ENCODE measurements at places on chromosomes 6 and 20. TPM values are rescaled to one million over a fixed set of nuclear protein-coding genes. Genes with fewer than 3 reads are reported as not detected.

DNA sequence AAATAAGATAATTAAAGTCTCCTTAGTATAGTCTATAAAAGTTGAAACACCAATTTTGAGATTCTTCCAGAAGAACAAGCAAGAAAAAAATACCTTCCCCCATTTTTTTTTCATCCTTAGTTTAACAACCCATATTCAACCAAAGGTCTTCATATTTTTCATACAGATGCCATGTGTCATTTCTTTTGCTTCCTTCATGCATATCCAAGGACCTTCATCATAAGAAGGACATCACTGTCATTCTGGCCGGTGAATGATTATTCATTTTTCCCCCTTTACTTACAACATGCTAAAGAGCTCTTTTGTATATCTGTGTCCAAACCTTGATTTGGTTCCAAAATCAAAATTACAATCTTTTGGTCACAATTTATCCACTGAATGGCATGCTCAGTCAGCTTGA lies 21.3 kb upstream of the CLIC5 start:
- no peak for ATAC-seq

GRCh38 chr6:38021571-38021970 lies 202.0 kb downstream of the ZFAND3 start:
- no peak for ATAC-seq

Gene GRM1
- total RNA-seq, result not detected

Gene SMIM13
- 5.5 TPM for total RNA-seq

- ATAC-seq, result peak; percentile 59
Measured at GRCh38 chr6:87139236-87139635, 16.1 kb upstream of the ZNF292 start.

DNA sequence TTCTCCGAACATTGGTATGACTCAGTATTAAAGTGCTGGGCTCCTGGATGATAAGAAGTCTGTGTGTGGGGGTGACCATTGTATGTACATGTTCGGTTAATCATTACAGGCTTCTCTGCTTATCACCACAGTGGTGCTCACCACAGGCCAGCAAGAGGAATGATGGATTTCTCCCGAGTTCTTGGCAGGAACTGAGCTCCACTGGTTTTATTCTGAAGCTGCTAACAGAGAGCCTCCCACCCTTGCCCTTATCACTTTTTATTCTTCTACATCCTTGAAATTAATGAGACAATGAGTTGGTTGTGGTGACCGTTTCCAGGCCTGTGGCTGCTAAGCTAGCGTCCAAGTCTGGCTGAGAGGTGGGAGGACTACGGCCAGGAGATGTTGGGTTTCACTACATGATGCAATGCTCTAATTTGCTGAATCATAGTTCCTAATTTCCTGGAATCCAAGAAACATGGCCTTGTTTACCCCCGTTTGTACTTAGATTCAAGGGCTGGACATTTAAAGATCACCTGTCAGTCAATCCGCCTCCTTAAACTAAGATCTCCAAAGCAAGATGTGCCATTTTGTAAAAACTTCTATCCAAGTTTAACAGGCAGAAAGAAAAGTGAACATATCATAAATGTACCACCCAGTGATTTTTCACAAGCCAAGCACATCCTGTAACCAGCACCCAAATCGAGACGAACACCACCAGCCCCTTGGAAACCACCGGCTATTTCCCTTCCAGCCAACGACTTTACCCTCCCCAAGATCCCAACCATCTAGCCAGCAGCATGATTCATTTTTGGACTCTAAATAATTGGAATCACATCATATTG lies 172.5 kb downstream of the FOXA2 start:
- no peak for ATAC-seq

GRCh38 chr6:4776131-4776492 lies at the start of gene CDYL:
TSS of gene CDYL (plus strand) at chr6:4776404. CDS start at chr6:4776784, 380 bp downstream.
- ATAC-seq, result peak; percentile 88

- ATAC-seq, result no peak
Measured at GRCh38 chr6:131433927-131434326, 139.1 kb upstream of the ARG1 start.

Gene LGSN
- total RNA-seq, result not detected

- ATAC-seq, result no peak
Measured at GRCh38 chr20:16258766-16259165, 314.5 kb downstream of the KIF16B start.

- ATAC-seq, result no peak
Measured at GRCh38 chr20:35602851-35603495, 12.7 kb upstream of the SPAG4 start.

Gene SLC22A16
- not detected for total RNA-seq

Gene FUT9
- total RNA-seq, result not detected

Gene HLA-DMB
- 5.5 TPM for total RNA-seq

- no peak for ATAC-seq
Measured at GRCh38 chr6:85128781-85129180, 321.1 kb upstream of the NT5E start.

Gene PERP
- total RNA-seq, result 675 TPM

DNA sequence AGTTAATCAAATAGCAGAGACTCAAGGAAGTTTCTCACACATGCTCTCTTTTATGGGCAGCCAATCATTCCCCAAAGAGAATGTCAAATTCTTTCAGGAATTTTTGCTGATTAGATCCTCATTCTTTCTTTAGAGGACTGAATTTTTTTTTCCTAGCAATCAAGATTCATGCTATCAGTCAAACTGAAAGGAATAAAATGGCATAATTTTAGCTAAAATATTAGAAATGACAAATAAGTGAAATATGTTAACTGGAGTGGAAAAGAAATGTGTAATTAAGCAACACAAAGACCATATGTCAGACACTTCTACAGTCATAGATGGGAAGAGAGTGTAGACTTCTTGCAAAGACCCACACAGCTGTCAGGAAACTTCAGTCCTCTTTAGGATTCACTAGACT lies 242.3 kb upstream of the RNF217 start:
- ATAC-seq, result no peak

DNA sequence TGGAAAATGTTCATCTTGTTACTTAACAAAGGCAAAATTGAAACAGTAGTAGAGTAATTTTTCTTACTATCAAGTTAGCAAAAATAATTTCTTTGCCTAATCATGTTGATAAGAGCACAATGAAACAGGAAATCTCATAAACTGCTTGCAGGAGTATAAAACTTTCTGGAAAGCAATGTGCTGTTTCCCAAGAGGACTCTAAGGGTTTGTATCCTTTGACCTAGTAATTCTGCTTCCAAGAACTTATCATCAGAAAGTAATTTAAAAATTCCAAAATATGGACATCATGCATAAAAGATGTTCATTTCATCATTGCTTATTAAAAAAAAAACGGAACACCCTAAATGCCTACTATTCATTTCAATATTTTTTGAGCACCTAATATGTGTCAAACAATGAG lies 46.1 kb upstream of the TNFAIP3 start:
- ATAC-seq, result no peak

- ATAC-seq, result no peak
Measured at GRCh38 chr20:914727-915498, 1.2 kb downstream of the ANGPT4 start.

GRCh38 chr6:132132422-132132821 lies 181.2 kb upstream of the CCN2 start:
- no peak for ATAC-seq

Gene IPCEF1
- 1.8 TPM for total RNA-seq

DNA sequence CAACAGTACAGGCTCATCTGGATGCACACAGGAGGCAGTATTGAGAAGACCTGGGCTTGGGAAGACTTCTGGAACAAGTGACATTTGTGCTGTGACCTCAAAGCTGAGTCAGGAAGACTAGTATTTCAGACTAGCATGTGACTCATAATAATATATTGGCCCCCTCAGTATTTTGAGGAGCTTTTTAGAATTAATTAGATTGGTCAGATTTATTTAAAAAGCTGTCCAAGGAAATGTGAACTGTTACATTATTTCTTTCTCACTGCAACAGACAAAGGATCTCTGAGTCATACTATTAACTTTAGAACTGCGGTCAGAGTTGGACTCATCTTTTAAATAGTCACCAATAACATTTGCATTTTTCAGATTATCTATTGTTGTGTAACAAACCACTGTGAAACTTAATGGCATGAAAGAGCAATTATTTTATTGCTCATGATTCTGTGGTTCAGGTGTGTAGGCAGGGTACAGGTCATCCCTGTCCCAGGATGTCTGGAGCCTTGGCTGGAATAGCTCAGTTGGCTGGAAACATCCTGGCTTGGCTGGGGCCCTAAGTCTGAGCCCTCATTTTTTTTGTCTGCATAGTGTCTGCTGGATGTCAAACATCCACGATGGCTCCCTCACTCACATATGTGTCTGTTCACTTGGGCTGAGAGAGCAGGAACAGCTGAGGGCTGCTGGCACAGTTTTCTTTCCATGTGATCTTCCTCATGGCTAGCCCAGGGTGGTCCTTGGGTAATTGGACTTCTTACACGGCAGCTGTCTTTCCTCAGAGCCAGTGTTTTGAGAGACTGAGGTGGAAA lies 46.9 kb downstream of the MAP3K4 start:
- peak; percentile 89 for ATAC-seq

Gene SPEF1
- total RNA-seq, result not detected

GRCh38 chr6:140774080-140774505 lies 1358.6 kb upstream of the GJE1 start:
- peak; percentile 71 for ATAC-seq

- no peak for ATAC-seq
Measured at GRCh38 chr6:66082914-66083313, 375.9 kb upstream of the EYS start.

Gene RBPJL
- not detected for total RNA-seq

Gene KCNK5
- 5.1 TPM for total RNA-seq

DNA sequence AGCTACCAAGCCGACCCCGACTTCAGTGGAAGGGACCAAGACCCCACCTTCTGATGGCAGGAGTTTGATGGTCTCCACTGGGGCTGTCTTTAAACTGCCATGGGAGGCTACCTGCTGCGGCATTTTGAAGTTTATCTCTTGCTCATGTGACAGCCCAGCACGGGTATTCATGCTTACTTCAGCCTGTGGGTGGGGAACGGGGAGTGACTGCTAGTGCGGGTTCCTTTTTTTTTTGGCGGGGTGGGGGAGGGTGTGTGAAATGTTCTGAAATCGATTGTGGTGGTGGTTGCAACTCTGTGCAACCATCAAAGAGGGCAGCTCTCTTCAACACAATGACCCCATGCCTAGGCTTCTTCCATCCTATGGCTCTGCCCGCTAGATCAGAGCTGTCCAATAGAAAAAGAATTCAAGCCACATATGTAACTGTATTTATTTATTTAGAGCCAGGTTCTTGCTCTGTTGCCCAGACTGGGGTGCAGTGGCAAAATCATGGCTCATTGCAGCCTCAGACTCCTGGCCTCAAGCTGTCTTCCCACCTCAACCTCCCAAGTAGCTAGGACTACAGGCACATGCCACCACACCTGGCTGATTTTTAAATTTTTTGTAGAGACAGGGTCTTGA lies 53.7 kb downstream of the PPP1R16B start:
- no peak for ATAC-seq

- no peak for ATAC-seq
Measured at GRCh38 chr6:116840091-116840490, 11.2 kb upstream of the GPRC6A start.

DNA sequence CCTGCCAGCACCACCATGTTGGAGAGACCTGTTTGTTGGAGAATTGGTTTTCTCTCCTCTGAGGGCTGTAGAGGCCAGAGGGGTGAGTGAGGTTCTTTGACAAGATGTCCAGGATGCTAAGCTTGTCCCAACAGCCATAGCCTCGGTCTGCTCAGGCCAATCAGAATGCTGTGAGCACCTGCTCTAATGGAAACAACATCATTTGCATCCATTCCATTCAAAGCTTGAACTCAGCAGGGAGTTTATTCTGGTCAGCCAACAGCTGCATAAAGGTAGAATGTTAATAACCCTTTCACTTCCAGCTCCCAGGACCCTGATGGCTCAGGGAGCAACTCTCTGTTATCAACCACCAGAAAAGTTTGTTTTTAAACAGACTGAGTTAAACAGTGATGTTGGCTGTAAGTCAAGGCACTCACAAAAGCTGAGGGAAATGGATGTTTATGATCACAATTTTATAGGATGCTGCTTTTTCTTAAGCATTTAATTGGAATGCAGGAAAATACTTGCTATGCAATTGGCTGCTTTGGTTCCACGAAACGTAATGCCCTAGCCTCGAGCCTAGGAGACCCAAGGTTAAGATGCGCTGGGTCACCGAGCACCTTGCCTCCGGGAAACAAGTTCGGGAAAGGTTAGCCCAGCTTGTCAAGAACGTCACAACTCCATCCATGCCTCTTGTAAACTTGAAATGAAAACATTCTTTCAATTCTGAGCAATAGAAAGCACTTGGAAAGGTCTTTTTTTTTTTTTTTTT lies 155.2 kb downstream of the NFATC2 start:
- ATAC-seq, result no peak

- ATAC-seq, result no peak
Measured at GRCh38 chr6:90444160-90444714, 142.6 kb downstream of the MAP3K7 start.

- no peak for ATAC-seq
Measured at GRCh38 chr6:122246906-122247658, 152.4 kb upstream of the HSF2 start.

Gene SNPH
- 0.64 TPM for total RNA-seq

Gene GNAS
- total RNA-seq, result 361 TPM

DNA sequence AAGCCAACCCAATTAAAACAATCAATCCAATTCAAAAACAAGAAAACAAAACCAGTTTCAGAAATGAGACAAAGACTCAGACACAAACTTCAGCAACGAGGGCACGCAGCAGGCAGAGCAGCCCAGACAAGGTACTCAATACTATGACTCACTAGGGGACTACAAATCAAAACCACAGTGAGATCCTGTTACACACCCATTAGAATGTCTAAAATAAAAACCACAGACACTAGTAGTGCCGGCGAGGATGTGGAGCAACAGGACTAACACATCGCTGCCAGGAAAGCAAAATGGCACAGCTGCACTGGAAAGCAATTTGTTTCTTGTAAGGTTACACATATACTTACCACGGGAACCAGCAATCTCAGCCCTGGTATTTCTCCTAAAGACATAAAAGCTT lies 28.4 kb upstream of the MAS1L start:
- ATAC-seq, result peak; percentile 89

Gene SPATA2
- total RNA-seq, result 4.1 TPM

Gene FAM135A
- total RNA-seq, result 68.7 TPM

Gene ZSCAN31
- total RNA-seq, result 9.4 TPM

GRCh38 chr6:148570456-148570855 lies 176.4 kb upstream of the UST start:
- ATAC-seq, result peak; percentile 45

Gene FOXS1
- 0.40 TPM for total RNA-seq

GRCh38 chr20:34268145-34268544 lies 26.9 kb downstream of the ASIP start:
- no peak for ATAC-seq

Gene SLC13A3
- total RNA-seq, result 0.92 TPM

Gene MAS1
- not detected for total RNA-seq

Gene TFAP2C
- total RNA-seq, result 30.8 TPM

Gene SGK2
- 0.36 TPM for total RNA-seq

Gene CTAGE9
- total RNA-seq, result not detected

DNA sequence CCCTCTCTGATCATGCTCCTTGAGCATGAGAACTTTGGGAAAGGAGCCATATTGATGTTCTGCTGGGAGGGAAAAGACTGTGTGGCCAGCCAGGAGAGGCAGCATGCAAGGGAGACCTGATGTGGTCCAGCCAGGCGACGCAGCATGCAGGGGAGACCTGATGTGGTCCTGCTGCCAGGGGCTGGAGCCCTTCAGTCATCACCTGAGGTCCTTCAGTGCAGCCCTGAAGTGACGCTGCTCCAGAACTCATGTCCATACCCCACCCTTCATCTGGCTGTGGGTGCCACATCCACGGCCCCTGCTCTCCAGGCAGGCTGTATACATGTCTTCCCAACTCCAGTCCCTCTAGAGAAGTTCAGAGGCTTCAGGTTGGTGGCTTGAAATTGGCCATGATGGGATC lies 134.4 kb downstream of the ERMARD start:
- ATAC-seq, result no peak

All from esophagus mucosa (tissue), 1 donor.